LNCaP clone FGC (cell line): ENCODE measurements at places on chromosomes 6 and 20.
A peak's percentile ranks its signal among the peaks of the same experiment; 100 is the strongest.

GRCh38 chr6:89311853-89312531 is 3.1 kb downstream of the GABRR2 start:
- peak; percentile 6 for DNase-seq

GRCh38 chr6:85405175-85405852 is 44.6 kb upstream of the NT5E start:
- DNase-seq, result no peak

DNA sequence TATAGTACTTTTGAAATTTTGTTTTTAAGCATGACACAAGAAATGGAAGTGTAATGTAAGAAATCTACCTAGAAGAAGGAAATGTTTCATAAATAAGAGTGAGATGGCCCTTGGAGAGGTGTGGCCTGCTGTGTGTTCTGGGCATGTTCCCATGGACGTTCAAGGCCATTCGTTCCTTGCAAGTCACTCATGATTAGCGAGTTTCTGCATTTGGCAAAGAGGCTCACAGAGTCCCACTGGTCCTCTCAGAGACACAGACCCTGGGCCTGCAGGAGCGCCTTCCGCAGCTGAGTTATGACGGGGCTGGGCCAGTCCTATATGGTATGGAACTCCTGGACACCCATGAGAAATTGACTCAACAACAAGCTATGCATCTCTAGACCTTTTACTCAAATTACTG is 7.2 kb downstream of the THBS2 start:
- no peak for DNase-seq

GRCh38 chr20:20428067-20428466 is 60.2 kb downstream of the INSM1 start:
- DNase-seq, result no peak

DNA sequence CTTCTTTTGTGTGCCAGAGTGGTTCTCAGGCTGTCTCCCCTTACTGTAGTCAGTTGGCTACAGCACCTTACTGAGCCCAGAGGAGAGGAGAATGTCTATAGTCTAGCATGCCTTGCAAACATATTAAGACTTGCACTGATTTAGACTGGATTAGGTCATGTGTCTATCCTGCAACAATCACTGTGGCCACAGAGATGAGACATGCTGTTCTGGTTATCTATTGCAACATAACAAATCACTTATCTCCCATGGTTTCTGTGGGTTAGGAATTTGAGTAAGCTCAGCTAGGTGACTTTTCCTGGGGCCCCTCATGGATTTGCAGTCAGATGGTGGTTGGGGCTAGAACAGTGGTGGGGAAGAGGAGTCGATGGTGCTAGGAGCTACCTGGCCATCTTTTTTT is 261.3 kb downstream of the SOD2 start:
- no peak for DNase-seq

GRCh38 chr20:47253872-47254271 is 102.6 kb downstream of the ZMYND8 start:
- no peak for DNase-seq

DNA sequence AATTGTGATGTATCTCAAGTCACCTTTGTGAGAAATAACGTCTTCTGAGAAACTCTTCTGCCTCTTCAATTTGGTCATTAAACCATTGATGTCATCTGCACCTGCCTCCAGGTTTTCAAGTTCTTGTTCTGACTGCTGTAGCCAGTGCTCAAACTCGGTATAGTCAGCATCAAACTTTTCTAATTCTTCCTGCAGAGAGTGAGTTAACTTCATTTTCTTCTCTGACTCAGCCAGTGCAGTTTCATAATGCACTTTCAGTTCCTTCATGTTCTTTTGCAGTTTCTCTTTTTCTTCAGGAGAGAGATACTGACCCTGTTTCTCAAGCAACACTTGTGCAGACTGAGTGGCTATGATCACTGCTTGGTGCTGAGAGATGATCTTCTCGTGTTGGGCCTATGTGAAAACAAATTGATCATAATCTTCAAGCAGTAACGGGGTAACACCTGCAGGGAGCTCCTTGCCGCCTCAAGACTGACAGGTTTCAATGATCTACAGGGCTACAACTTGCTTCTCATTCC is 48.8 kb downstream of the DST start:
- DNase-seq, result no peak

DNA sequence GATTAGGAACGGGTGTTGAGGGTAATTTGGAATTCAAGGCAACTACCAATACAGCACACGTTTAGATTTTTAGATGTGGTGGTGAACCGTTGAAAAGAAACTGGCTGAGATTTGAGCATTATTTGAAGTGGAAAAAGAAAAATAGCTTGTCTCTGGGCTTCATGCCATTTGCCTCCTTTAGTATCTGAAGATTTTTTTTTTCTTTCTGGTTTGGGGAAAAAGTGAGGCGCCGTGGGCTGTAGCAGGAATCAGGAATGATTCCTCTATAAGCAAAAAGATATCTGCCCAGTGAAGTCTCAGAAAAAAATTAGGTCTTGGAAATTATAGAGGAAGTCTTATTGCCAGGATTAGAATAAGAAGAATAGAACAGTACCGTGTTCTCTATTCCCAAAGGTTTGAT is 88.5 kb downstream of the RPS12 start:
- DNase-seq, result no peak

- DNase-seq, result no peak
Measured at GRCh38 chr6:38179794-38180430, 360.4 kb downstream of the ZFAND3 start.

DNA sequence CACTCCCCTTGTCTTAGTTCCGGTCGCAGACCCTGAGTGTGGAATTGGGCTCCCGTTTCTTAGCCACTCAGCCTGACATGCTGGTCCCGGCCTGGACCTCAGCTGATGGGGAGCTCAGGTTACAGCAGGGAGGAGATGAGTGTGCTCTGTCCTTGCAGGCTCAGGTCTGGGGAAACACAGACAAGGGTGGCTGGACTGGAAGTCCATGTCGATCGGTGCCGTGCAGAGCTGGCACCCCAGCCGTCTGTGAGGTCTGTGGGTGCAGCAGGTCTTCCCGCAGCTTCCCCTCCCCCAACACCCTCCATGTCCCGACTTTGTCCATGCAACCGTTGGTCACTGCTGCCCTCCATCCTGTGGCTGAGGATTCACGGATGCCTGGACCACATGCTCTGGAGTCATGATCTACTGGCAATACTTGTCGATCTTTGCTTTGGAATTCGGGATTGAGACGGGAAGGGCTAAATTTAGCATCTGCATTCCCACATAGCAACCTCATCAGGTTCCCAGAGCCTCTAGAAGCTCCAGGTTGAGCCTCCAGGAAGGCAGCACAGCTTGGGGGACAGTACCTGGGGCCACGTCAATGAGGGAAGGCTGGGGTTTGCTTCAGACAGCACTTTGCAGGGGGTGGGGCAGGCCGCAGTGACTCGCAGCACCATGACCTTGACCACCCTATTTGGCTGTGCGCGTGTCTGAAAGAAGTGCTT is 118.8 kb downstream of the PSMB1 start:
- no peak for DNase-seq

DNA sequence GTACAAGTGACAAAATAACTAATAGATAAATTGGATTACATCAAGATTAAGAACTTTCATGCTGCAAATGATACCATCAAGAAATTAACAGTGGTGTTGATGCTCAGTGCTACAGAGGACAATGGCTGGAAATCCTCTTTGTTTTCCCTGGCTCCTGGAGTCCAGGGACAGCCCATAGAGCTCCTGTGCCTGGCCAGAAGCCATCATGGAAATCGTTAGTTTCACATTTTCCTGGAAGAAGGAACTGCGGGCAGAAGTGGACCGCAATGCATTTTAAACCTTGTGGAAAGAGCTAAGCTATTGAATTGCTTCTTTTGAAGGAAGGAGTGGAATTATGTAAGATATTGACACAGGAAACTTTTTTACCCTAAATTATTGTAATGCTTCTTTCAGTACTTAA is 276.0 kb downstream of the GJA1 start:
- DNase-seq, result no peak

DNA sequence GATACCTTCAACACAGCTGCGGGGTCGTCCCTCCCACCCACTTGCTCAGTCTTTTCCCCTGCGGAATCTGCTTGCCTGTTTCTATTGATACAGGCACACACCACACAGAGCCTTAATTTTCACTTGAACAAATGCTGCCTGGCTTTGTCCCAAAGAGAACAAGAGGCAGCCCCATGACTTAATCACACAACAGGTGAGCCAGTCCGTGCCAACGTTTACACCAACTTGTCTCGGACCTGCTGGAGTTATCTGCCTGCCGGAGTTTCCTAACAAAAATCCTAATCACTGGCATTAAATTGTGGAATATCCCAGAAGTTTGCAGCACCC is 186.8 kb upstream of the RREB1 start:
- no peak for DNase-seq

DNA sequence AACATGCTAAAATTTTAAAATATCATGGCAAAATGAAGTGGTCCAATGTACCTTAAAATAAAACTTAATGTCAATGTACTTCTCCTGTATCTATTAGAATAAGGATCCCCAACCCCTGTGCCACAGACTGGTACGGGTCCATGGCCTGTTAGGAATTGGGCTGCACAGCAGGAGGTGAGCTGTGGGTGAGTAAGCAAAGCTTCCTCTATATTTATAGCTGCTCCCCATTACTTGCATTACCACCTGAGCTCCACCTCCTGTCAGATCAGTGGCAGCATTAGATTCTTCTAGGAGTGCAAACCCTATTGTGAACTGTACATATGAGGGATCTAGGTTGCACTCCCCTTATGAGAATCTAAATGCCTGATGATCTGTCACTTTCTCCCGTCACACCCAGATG is 86.0 kb downstream of the SLC16A10 start:
- DNase-seq, result no peak

DNA sequence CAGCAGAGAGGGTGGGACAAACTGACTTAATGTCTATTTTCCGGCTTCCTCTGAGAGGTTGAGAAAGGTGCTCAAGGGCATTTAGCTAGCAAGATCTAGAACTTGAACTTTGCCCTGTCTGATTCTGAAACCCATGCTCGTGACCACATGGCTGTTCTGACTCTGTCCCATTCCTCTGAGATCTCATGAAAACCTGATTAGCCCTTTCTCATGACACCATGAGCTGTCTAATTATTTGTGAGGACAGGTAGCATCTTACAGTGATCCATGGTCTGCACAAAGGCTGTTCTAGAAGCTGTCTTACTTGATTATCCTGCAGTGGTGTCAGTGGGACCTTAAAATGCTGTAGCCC is 89.6 kb upstream of the TOX2 start:
- DNase-seq, result no peak

DNA sequence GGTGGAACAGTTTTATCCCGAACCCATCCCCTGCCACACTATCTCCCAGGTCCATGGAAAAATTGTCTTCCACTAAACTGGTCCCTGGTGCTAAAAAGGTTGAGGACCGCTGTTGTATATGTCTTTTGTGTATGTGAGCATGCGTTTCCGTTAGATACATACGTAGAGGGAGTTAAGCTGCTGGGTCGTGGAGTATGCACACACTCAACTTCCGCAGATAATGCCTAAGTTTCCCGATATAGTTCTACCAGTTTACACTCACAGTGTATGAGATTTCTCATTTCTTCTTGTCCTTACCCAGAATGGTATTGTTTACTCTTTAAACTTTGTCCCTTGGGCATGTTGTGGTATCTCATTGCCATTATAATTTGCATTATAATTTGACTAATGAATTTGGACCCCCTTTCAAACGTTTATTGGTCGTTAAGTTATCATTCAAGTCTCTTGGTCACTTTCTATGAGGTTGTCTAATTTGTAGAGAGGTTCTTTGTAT is 50.5 kb upstream of the SCAF8 start:
- no peak for DNase-seq

GRCh38 chr20:1983301-1983700 is 10.6 kb downstream of the PDYN start:
- DNase-seq, result no peak

DNA sequence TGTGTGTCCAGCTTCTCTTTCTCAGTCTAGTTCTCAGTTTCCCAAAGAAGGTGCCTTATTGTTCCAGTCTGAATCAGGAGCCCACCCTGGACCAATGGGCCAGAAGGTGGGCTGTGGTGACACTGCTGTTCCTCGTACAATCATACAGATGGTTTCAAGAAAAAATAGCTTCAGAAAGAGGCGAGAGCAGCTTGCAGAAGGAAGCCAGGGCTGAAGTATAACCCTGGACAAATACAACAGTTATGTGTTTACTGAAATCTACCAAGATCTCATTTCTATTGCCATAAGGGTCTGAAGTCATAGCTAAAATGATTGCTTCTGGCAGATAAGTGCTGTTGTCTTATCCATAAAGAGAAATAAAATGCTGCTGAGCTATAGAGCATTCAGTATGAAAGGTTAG is 75.4 kb downstream of the PFDN4 start:
- no peak for DNase-seq

DNA sequence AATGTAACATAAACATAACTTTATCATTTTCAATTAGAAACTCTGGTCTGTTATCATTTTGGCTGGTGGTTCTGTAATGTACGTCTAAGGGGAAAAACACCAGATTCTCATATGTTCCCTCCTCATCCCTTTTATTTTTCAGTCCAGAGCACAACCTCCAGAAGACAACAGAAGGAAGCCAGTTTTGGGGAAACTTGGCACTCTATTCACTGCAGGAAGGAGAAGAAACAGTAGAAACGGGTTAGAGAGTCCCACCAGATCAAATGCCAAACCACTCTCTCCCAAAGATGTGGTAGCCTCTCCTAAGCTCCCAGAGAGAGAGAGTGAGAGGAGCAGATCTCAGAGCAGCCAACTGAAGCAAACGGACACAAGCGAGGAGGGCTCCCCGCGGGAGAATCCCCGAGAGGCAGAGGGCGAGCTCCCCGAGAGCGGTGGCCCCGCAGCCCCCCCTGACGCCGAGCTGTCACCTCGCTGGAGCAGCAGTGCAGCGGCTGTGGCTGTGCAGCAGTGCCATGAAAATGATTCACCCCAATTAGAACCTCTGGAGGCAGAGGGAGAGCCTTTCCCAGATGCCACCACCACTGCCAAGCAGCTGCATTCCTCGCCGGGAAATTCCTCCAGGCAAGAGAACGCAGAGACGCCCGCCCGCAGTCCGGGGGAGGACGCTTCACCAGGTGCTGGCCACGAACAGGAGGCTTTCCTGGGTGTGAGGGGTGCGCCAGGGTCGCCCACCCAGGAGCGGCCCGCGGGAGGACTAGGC is 117.8 kb downstream of the RTN4IP1 start:
- DNase-seq, result no peak

DNA sequence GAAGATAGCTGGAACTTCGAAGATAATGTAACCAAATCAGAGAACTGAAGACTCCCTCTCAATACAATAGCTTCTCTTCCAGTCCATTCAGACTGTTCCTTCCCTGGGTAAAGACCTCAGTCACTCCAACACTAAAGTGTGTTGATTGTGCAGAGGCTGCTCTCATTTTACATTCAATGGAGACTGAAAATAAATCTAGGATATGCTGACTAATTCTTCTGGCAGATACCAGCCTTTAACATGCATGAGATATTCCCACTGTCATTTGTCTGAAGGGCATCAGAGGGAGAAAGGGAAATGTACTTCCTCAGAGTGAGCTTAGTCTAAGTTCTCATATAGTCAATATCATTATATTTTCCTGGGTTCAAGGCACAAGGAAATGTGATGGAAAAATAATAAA is 166.4 kb upstream of the IRAK1BP1 start:
- DNase-seq, result no peak

DNA sequence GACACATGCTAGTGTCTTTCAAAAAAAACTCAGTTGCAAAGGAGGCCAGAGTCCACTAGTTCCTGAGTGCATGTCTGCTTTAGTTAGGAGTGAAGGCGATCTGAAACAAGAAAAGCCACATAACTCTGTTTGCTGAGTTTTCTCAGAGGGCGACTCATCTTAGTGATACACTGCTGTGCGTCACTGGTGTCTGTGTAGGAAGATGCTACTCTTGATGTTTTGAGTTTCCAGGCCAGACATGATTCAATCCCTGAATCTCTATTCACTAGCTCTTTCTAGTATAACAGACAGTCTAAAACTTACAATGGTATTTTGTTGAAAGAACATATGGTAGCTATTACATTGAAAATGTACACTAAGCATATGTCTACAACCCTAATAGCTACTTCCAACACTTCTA is 60.9 kb downstream of the GFRAL start:
- DNase-seq, result no peak
